ENCODE measurements at places on chromosomes 11 and 22. TPM values are rescaled to one million over a fixed set of nuclear protein-coding genes. Genes with fewer than 3 reads are reported as not detected.

The SLC22A8 gene
- total RNA-seq, result not detected

The SLC6A5 gene
- total RNA-seq, result not detected

The DDIAS gene
- 14.1 TPM for total RNA-seq

The GP1BB gene
- total RNA-seq, result not detected

The TNNT3 gene
- total RNA-seq, result not detected

The UBXN1 gene
- 91.9 TPM for total RNA-seq

Data from Calu3 (cell line).